ENCODE measurements at places on chromosomes 2 and 18.
A peak's percentile ranks its signal among the peaks of the same experiment; 100 is the strongest.

DNA sequence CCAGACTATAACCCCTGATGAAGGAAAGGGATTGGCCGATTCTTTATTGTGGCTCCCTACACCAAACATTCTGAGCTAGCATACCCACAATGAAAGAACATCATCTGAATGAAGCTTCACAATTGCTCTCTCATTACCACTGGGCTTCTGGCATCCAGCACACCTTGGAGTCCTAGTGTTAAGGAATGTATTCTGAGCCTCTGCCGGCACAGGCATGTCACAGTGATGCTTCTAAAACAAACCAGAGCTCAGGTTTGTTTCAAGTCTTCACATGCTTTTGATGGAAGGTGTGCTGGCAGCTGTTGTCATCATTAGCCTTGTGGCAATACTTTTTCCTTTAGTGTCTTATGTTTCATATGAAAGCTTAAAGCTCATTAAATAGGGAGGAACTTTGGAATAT is 76.3 kb upstream of the RBBP8 start:
- no peak for DNase-seq

GRCh38 chr18:22018366-22018765 is 151.0 kb upstream of the GATA6 start:
- no peak for DNase-seq

- no peak for DNase-seq
These were observed 169.8 kb downstream of the TRIM43 start for GRCh38 chr2:95761556-95761955.

DNA sequence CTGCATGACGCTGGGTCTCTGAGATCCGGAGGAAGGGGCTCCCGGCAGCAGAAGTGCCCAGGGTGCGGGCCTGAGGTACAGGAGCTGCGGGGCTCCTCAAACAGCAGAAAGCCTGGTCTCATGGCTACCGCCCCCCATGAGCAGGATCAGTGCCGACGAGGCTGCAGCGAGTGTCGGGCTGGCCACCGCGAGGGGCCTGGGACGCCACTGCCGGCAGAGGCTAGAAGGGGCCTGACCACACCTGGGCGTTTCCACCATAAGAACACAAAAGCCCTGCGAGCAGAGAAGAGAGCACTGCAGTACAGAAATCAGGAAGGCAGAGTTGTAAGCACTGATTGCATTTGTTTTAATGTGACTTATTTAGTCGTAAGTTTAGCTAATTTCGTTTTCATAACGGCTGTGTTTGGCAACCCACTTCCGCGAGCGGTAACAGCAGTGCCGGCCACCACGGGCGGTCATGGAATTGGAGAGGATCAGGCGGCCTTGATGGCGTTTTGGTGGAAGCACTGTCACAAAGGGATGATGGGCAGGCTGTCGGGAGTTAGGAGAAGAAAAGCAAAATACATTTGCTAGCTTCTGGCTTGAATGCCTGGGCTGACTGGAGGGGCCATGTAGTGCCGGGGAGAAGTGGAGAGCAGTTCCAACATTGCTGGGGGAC is 117.4 kb downstream of the HDAC4 start:
- DNase-seq: no peak

DNA sequence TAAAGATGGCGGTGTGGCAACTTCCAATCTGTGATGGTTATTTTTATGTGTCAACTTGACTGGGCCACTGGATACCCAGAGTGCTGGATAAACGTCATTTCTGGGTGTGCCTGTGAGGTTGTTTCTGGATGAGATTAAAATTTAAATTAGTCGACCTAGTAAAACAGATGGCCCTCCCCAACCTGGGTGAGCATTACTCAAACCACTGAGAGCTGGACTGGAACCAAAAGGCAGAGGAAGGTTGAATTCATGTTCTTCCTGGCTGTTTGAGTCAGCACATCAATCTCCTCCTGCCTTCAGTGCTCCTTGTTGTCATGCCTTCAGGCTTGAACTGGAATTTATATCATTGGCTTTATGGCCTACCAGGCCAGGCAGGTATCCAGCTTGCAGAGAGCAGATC is 190.8 kb upstream of the RGPD4 start:
- no peak for DNase-seq

DNA sequence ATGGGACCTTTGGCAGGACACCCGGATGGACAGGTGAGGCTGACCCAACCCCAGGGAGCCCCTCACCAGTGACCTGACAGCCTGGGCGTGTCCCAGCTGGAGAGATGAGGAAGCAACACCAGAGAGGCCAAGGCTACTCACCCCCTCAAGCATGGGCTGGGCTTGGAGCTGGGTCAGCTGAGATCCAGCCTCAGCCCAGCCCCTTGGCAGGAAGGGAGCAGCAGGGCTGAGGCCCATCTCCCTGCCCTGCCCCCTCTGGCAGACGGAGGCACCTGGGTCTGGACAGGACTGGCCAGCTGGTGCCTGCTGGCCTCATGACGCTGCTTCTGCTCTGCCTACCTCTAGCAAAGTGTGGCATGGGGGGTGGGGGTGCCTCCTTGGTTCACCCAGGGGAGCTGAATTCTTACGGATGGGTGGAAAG is 37.8 kb downstream of the HS6ST1 start:
- DNase-seq: peak; percentile 4

DNA sequence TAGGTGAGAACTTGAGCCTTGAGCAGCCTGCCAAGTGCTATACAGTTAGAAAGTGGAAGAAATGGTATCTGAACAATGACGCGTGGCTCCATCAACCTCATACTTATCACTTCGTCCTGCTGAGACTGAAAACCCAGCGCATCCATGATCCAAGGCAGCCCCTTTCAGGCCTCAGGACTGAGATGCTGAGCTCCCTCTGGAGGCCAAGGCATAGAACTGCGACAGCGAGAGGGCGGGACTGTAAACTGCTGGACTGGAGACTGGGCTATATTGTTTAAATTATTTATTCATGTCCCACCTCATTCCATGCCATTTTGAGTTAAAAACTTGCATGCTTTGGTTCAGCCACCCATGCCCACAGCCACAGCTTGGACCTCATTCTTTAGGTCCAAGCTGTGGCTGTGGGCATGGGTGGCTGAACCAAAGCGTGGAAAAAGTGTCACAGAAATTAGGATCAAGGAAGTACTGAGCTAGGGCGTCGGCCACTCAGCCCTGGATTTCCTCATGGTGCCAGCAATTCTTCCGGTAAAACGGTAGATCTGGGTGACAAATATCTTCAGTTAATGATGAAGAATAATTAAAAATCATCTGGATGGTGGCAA is 195.5 kb downstream of the L3MBTL4 start:
- DNase-seq: no peak

- DNase-seq: peak; percentile 24
These were observed 27.2 kb upstream of the PTPN2 start for GRCh38 chr18:12911025-12911928.

DNA sequence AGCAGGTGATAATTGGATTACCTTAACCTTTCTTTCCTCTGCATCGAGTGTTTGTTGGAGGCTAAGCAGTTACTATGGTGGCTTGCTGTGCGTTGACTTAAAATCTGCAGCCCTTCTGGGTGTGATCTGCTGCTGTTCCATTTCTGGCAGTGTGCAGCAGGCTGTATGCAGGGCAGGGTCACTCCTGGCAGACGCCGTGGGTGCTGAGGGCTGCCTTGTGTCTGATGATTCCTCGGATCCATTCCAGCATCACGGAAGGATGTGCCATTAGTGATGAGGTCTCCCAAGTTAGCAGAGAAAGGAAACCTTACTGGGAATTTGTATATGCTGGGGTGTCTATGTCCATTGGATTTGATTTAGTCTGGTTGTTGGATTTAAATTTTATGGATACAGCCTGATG is 310.8 kb downstream of the AGAP1 start:
- DNase-seq: no peak

- no peak for DNase-seq
These were observed 24.4 kb downstream of the GBX2 start for GRCh38 chr2:236143811-236144210.

DNA sequence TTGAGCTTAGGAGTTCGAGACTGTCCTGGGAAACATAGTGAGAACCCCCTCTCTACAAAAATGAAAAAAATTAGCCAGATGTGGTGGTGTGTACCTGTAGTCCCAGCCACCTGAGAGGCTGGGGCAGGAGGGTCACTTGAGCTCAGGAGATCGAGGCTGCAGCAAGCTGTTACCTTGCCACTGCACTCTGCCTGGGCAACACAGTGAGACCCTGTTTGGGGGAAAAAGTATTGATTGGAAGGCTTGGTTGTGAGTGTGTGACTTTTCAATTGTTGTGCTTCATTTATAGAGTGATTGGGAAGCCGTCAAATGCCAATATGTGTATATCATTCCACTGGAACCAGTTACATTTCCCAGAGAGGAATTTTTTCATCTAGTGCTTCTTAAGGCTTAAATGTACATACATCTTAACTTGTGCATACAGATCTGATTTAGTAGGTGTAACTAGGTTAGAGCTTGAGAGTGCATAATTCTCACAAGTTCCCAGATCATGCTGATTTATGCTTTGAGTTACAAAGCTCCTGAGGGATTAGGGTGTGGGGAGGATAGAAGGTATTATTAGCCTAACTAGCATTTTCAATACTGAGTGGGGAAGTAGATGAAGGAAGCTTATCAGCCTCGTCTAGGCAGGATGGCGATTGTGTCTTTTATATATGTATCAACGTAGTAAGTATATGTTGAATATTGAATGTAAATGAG is 15.3 kb downstream of the WDR43 start:
- no peak for DNase-seq

DNA sequence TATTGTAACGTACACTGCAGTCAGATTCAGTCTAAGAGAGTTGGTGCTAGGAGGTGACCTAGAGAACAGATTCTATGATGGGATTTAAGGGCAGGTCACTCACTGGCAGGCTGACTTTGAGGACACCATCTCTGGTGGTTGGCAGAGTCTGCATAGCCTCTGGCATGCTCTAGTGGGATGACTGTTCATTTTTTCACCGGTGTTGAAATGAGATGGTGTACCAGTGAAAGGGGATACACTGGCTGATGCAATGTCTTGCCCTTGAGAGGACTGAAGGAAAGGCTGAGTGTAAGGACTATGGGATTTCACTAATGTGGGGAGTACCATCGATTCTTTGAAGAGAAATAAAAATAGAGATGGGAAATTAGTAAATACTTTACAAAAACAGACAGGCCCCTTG is 186.9 kb upstream of the PIEZO2 start:
- DNase-seq: no peak

GRCh38 chr18:48581941-48582340 is 43.1 kb downstream of the CTIF start:
- DNase-seq: no peak

DNA sequence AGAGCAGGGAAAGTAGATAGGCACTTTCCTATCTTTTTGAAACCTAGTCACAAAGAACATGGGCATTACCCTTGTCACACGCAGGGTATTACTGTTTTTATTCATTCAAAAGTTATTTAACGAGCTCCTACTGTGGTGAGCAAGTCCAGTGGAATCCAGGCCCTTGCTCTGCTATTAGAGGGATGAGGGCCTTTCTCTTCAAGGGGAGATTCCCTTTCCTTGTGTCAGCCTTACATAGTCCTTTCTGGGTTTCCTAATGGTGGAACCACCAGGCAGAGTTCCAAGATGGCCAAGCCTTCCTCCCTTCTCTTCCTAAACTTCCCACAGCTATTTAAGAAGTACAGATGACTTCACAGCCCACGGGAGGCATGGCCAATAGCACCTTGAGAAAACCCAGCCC is 64.6 kb downstream of the SPTBN1 start:
- DNase-seq: no peak

GRCh38 chr2:118089139-118089800 is 999 bp downstream of the INSIG2 start:
- peak; percentile 32 for DNase-seq

DNA sequence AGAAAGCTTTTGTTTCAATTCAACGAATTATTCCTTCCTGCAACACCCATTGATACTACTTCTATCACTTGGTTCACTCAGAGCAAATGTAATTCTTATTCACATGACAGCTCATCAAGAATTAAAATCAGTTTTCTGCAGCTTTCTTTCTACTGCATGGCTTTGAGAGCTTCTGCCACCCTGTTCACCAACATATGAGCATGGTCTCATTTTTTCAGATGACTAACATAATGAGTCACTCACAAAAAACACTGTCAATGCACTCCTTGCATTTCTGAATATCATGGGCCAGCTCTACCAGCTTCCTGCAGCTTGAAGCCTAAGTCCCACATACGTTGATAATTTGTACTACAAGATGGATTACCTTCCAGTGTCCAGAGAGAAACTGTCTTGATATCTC is 342.9 kb downstream of the LRATD1 start:
- no peak for DNase-seq

DNA sequence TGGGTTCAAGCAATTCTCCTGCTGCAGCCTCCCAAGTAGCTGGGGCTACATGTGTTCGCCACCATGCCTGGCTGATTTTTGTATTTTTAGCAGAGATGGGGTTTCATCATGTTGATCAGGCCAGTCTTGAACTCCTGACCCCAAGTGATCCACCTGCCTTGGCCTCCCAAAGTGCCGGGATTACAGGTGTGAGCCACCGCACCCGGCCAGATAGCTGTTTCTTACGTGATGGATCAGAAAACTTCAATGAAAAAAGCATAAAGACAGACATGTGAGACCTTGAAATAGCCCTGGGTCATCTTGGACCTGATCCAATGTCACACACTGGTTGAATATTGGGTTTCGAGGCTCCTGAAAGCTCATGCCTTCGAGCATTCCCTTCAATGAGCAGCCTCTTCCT is 66.7 kb upstream of the RTN4 start:
- DNase-seq: no peak

GRCh38 chr18:3088449-3088848 is 75.5 kb upstream of the LPIN2 start:
- no peak for DNase-seq

GRCh38 chr2:181738074-181738473 is 57.8 kb upstream of the NEUROD1 start:
- no peak for DNase-seq

DNA sequence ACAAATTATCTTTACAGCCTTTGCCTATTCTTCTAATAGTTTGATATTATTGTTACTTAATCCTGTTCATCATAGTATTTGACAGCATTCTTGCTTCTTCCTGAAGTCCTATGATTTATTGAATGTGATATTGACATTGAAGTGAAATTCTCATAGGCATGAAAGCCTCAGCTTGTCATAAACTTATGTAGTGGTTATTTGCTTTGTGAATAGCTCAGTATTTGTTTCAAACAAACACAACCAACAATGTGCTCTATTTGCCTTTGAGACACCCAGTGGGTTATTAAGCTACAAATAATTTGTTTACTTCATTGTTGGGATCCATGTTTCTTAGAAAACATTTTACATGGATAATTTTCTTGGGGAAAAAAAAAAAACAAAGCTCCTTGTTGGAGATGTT is 57.2 kb downstream of the TTC39C start:
- DNase-seq: no peak
